Left kidney (tissue), 8 donors: ENCODE measurements at places on chromosomes 1 and 21. TPM values are rescaled to one million over a fixed set of nuclear protein-coding genes. Genes with fewer than 3 reads are reported as not detected.

RHBDL2 gene
- 1.4 TPM for polyA plus RNA-seq

MPL gene
- 0.83 TPM for polyA plus RNA-seq

GRCh38 chr1:172537366-172537765 lies 4.4 kb downstream of the SUCO start:
- DNase-seq: no peak

GRCh38 chr1:200039849-200040474 lies 12.5 kb downstream of the NR5A2 start:
- no peak for DNase-seq
